ENCODE measurements at places on chromosomes 5 and 9.

DNA sequence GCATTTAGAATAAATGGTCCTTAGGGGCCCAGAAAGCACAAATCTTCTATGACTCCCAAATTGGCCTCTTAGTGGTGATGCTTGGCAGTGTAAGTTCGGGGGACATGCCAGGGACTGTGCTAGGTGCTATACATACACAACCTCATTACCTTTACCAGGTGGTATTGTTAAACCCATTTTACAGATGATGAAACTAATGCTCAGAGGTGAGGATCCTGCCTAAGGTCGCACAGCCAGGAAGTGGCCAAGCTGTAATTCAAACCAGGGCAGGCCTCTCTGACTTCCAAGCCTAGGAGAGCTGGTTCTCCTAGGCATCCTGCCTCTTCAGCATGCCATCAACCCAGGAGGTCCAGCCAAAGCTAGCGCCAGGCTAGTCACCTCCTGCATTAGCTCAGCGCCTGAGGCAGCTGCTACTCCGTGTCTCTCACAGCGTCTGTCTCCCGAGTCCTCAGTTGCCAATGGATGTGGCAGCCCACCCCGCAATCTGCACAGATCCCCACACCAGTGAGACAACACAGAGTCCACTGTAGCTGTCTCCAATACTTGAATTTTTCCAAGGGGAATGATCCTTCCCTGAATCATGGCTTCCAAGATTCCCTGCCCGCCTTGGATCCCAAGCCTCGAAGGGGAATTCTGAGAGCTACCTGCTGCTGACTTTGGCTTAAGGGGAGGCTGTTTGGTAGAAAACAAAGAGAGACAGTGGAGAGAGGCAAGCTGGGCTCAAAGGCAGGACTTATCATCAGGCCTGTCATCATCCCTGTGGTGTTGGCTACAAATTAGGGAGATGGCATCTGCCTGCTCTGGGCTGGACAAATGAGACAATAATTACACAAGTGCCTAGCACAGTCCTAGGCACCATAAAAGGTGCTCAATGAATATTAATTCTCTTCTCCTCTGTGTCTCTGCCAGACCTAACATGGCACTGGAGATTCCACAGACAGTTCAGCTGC lies 52.6 kb downstream of the CRB2 start:
- no peak for DNase-seq

- no peak for DNase-seq
Measured at GRCh38 chr5:146047396-146047795, 58.0 kb downstream of the PLAC8L1 start.

GRCh38 chr9:15936306-15936921 lies 383.6 kb downstream of the CCDC171 start:
- DNase-seq: no peak

DNA sequence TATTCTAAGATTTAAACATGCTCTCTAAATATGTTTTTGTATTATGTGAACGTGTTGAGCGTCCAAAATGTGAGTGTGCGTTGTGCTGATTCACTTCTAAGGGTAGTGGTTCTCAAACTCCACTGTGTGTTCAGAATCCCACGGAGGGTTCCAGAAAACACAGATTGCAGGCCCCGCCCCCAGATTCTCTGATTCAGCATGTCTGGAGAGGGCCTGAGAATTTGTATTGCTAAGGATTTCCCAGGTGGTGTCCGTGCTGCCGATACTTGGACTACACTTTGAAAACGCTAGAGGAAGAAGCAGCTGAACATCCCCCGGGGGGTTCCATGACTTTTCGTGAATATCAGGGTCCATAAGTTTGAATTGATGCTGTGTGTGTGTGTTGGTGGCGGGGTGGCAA lies 1043.2 kb upstream of the WWC1 start:
- no peak for DNase-seq

DNA sequence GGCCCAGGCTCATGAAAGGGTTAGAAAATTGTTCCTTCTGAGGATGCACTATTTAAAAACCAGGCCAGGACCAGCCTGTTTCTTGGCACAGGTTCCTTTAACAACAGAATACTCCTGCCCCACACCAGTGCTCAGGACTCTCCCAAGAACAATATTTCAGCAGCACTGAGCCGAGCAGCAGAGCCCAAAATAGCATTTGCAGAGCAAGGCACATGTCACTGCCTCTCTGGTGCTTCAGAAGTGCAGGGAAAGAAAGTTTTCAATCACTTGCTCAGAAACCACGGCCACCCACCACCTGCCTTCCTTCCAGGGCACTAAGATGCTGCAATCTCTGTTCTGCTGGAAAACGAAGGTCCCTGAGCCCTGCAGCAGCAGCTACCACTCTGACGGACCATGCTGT lies 77.6 kb downstream of the SIL1 start:
- no peak for DNase-seq
